ENCODE measurements at places on chromosomes 3 and 15.

DNA sequence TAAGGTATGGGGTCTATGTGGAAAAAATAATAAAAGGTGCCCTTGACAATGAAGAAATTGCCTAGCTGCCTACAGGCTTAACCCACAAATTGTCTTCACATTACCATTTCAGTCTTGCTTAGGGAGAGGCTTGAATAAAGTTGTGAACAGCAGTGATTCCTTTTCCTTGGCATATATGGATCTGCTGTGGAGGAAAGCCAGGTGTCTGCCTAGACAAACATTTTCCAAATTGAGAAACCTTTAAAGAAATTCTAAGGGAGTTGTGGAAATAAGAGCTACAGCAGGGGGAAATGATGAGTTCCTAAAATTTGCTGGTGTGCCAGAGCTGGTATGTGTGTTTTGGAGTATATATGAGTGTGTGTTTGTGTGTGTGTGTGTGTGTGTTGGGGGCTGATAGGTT is 452.1 kb downstream of the NTRK3 start:
- DNase-seq: no peak

GRCh38 chr3:126873416-126873815 is 109.5 kb upstream of the PLXNA1 start:
- no peak for DNase-seq

- no peak for DNase-seq
Measured at GRCh38 chr3:38163841-38164642, 1.3 kb upstream of the OXSR1 start.

DNA sequence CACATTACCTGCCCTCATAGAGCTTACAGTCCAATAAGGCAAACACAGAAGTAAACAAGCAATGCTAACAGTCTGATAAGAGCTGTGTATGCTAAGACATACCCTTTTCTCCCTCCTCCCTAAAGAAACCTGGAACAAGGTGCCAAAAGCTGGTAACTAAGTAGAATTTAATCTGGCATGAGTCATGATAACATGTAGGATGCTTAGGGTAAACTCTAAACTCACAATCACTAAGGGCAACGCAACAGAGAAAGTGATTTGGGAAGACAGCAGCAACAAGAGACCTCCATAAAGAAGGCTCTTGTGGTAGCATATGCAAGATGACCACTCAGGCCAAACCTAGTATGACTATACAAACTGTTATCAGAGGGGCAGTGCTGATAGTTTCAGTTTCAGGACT is 55.5 kb downstream of the MYO1E start:
- no peak for DNase-seq

DNA sequence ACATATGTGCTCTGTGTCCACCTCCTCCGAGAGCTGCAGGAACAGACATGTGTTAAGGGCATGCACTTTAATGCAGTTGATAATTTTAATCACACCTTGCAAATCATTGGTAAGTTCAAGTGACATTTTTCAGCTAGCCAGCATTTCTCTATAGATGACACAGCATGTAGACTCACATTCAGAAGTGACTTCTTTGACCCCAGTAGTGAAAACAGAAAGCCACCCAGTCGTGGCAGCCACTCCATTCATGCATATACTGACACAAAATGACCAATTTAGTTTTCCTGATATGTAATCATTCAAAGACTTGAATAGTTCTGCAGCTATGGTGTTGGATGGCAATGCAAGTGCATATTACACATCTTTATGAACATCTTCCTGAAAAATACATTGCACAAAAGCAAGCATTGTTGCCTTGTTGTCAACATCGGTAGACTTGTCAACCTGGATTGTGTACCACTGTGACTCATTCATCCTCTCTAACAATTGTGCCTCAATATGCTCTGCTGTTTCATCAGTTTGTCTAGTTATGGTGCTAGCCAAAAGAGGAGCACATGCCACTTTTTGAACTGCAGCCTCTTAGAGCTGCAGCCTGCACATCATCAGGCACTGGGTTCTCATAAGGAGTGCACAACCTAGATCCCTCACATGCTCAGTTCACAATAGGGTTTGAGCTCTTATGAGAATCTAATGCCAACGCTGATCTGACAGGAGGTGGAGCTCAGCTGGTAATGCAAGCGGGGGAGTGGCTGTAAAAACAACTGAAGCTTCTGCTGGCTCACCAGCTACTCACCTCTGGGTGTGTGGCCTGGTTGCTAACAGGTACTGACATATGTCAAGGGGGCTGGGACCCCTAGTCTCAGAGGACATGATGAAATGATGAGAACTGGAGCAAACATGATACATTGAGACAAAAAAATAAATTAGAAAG is 622.0 kb downstream of the PYDC2 start:
- DNase-seq: no peak

GRCh38 chr3:98680723-98681122 is 82.4 kb upstream of the ST3GAL6 start:
- DNase-seq: no peak

Measured in activated CD4-positive, alpha-beta T cell treated with anti-CD3 and anti-CD28 coated beads for 36 hours (primary cell).